ENCODE measurements at places on chromosomes 11 and 22.

DNA sequence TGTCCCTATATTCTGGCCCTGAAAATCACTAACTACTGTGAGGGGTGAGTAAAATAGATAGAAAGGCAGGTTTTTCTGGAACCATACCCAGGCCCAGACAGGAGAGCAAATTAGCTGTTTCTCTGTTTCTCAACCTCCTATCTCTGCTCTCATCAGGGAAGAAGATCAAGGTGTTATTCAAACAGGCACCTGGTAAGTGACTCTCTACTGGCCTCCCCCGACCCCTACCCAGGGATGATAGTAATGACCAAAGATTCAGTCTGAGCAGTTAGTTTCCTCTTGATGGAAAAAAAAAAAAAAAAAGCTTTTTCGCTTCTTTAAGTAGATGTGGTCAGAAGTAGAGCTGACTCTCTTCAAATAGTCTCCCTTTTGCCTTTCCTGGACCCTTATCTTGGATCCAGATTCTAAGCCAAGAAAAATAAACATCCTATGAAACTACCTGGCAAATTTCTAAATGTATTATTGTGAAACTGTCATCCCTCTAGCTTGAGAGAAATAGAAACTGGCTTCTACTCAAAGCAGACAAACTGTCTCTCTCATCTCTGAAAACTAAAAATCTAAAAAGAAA, 9.9 kb downstream of the LRRC4C start:
- no peak for DNase-seq

- DNase-seq: no peak
These were observed 56.9 kb downstream of the MICAL2 start for GRCh38 chr11:12167061-12168000.

GRCh38 chr22:37166675-37167066, 17.0 kb upstream of the IL2RB start:
- DNase-seq: peak; percentile 72

DNA sequence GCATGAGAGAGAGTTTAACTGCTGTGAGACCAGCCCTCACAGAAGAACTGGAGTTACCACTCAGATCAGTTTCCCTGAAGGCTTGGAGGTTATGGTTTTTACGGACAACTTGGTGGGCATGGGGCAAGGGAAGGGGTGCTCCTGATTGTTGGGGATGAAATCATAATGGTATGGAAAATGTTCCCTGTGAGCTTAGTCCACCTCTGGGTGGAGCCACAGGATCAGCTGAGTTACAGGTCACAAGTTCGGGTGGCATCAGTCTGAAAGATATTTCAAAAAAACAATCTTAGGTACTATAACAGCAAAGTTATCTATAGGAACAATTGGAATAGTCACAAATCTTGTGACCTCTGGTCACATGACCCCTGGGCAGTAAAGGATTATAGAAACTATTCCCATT, 162.9 kb downstream of the DLG2 start:
- no peak for DNase-seq

GRCh38 chr11:108858622-108859021, 193.8 kb downstream of the DDX10 start:
- DNase-seq: no peak

DNA sequence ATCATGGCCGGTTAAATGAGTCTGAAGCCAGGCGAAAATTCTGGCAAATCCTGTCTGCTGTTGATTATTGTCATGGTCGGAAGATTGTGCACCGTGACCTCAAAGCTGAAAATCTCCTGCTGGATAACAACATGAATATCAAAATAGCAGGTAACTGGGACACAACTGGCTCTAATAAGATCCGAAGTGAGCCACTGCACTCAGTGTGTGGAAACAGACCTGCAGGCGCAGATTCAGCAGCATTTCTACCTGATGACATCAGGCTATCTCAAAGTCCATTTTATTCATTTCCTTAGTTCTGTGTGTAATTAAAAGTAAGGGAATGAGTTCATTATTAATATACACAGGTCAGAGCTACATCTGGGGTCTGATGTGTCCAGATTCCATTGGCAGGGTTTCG, 78.2 kb downstream of the PPP2R1B start:
- DNase-seq: no peak

GRCh38 chr11:94111241-94111640, 17.4 kb upstream of the PANX1 start:
- DNase-seq: no peak

DNA sequence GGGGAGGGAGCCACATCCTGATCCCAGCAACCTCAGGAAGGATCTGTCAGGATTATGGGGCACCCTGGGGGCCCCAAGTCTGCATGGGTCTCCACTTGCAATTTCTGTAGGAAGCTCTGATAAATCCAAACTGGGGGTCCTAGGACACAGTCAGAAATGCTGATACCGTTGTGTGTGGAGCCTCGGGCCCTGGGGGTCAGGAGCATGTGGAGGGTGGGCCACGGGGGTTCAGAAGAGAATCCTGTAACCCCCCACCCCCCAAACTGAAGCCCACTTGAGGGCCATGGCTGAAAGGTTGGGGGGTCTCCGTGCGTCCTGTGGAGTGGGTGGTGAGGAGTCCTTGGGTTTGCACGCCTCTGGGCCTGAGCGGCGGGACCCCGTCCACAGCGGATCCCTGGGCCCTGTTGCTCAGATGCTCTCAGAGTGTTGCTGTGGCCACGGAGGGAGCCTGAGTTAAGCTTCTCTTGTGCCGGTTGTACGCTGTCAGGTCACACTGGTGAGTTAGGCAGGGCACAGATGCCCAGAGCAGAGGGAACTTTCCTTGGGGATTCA, 72.2 kb downstream of the LRP5 start:
- DNase-seq: no peak

DNA sequence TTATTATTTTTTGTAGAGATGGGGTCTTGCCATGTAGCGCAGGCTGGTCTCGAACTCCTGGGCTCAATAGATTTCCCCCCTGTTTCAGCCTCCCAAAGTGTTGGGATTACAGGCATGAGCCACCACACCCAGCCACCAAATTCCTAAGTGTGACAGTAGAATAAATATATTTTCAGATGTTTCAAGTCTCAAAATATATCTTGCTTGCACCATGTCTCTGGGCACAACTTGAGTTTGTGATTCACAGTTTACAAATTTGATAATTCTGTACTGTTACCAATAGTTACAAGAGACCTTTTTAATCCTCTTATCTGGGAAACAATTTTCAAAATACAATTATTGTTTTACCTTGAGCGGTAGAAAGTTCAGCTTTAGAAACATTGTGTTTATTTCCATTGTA, 19.1 kb downstream of the DCPS start:
- DNase-seq: no peak

GRCh38 chr11:120420572-120420971, 84.4 kb downstream of the ARHGEF12 start:
- DNase-seq: no peak

GRCh38 chr11:103978616-103979595, 57.5 kb upstream of the DDI1 start:
- DNase-seq: no peak

DNA sequence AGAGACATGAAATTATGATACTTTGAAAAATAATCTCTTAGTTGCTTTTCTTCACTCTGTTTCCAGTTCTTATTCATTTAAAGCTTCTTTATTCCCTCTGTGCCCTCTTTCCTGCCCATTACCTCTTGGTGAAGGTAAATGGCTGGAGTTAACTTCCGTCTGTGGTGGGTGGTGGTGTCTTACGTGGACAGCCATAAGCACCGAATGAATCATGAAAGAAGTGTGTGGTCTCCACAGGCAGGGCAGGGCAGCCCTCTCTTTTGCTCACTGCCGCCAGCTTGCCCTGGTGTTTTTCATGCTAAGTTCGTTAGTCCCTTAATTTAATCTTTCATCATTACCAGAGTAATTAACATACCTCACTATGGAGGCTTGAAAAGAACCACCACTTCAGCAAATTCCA, 98.7 kb upstream of the SORL1-AS1 start:
- no peak for DNase-seq

DNA sequence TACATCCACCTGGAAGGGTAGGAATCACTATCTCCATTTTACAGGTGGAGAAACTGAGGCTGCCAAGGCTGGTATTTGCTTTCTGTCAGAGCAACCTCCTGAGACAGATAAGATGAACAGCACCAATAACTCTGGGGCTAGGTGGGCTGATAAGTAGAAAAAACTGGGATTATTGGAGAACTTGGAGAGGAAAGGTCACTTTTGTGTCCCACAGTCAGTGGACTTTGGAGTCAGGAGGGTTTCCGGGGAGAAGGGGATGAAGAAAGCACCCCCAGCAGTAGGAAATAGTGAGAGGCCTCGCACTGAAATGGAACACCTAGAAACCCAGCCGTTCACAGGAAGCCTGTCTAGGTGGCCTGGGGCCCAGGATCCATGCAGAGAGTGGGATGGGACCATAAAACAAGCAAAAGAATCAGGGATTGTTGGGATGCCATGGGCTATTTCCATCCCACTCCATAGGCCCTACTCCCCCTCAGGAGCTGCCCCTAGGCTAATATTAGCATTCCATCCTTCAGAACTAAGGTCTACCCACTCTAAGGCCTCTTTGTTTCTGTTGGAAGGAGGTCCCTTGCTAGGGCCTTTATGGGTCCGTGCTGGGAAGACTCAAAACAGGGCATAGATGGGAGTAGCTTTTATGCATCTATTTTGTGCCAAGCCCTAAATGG, 31.0 kb upstream of the FCHSD2 start:
- DNase-seq: no peak

DNA sequence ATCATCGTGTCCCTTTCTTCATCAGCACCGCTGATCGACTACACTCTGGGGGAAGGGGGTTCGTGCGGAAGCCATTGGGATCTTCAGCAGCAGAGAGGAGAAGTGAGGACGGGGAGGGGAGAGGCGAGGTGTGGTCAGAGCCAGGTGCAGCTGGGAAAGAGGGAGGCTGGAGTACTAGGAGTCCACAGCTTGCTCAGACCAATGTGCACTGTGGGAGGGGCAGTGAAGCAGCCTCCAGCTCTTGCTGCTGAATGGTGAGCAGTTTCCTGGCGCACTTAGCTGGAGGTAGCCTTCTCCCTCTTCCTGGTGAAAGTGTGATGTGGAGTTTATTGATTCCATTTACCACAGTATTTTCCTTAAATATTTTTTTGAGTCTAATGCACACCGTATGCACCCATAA, 99.0 kb upstream of the NECTIN1 start:
- DNase-seq: no peak

DNA sequence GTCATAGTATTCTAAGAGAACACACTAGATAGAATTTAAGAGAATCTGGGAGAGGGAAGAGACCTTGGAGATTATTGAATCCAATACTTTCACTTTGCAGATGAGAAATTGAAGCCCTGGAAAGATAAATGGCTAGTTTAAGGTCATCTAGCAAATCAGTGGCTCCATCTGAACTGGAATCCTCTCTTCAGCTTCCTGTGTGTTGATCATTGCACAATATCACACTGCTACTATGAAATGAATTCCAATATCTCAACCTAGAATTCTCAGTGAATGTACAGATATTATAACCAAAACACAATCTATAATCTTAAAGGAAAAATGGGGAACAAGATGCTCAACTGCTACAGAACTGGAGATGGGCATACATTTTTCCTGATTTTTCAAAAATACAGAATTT, 44.1 kb downstream of the DCUN1D5 start:
- DNase-seq: no peak

DNA sequence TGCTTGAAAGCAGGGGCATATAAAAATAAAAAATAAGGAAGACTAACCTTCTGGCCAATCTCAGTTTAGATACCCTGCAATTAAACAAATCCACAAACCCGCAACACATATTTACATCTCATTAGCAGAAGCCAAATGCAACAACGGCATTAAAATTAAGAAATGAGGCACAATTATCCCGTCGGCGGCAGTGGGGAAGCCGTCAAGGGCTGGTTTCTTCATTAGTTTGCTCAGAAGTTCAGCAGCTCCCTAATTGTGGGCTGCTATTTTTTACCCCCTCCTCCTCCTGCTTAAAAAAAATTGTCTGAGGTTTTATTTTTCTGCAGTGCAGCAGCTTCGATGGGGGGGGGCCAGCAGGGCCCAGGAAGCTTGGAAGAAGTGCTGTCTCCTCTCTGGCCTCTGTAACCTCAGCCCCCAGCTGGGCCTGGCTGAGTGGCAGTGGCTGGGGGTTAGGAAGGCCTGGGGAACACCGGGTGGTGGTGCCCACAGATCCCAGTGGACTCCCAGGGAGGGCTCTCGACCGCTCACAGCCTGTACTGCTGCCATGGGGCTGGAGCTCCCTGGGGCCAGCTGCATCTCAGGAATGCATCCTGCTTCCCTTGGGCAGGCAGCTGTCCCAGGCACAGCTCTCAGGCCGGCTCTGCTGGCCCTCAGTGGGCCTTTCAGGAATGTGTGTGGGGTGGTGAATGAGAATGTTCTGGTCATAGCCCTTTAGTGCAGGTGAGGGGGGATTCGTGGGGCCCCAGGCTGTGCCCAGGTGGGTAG, 148.7 kb upstream of the B3GAT1 start:
- no peak for DNase-seq

DNA sequence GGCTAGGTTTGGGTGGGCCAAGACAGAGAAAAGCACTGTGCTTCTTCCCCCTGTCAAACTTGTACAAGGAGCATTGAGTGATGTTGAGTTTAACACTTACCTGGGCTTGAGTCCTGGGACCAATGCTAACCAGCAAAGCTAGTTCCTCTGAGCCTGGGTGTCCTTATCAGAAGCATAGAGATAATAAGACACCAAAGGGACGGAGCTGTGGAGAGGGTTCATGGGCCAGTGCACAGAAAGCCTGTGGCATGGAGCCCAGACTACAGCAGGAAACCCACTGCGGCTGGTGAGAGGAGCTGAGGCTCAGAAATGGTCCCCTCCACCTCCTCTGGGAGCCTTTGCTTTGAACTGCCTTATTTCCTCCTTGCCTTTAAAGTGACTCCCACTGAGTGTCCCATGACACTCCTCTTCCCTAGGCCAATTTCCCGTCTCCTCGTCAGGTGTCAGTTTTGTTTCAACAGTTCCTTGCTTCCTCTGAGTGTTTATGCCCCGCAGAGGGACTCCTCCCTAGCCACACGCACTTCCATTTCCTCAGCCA, 9.4 kb downstream of the SLCO2B1 start:
- DNase-seq: no peak

GRCh38 chr22:46238541-46238940, 11.6 kb downstream of the CDPF1 start:
- no peak for DNase-seq

GRCh38 chr11:99260696-99261095, 239.9 kb downstream of the CNTN5 start:
- no peak for DNase-seq

- DNase-seq: no peak
These were observed 3.5 kb upstream of the TSSC4 start for GRCh38 chr11:2397005-2397404.

- no peak for DNase-seq
These were observed 110.8 kb downstream of the MTNR1B start for GRCh38 chr11:93080146-93080759.

GRCh38 chr11:115919341-115920091, 415.3 kb upstream of the CADM1 start:
- DNase-seq: no peak

DNA sequence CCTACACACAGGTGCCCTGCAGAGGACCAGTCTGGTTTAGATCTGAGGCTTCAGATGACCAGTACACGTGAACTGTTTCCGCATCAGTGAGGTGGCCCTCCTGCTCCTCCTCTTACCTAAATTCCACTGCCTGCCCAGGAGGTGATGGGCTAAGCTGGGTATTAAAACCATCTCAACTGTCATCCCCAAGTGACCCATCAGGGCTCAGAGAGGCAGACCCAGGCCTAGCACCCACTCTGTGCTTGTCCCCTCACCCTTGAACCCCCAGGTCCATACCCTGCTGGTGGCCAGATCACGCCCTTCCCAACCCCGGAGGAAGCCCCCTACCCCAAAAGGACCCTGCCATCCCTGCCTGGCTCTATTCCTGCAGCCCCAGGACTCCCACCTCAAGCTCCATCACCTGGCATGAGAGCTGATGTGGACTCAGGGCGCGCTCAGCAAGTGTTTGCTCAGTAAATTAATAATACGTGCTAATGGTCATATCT, 21.3 kb downstream of the RSPH14 start:
- DNase-seq: no peak

All from activated CD8-positive, alpha-beta memory T cell treated with anti-CD3 and anti-CD28 coated beads for 1 hour (primary cell).